Stimulated activated CD4-positive, alpha-beta T cell treated with anti-CD3 and anti-CD28 coated beads, Interleukin-15, amount 100 ng/mL, for 48 hours (primary cell): ENCODE measurements at places on chromosomes 5 and 9.
A peak's percentile ranks its signal among the peaks of the same experiment; 100 is the strongest.

- DNase-seq: no peak
These were observed 314.0 kb upstream of the SMARCA2 start for GRCh38 chr9:1701113-1701512.

- DNase-seq: peak; percentile 36
These were observed 91.8 kb downstream of the PDE6A start for GRCh38 chr5:149852641-149853330.

DNA sequence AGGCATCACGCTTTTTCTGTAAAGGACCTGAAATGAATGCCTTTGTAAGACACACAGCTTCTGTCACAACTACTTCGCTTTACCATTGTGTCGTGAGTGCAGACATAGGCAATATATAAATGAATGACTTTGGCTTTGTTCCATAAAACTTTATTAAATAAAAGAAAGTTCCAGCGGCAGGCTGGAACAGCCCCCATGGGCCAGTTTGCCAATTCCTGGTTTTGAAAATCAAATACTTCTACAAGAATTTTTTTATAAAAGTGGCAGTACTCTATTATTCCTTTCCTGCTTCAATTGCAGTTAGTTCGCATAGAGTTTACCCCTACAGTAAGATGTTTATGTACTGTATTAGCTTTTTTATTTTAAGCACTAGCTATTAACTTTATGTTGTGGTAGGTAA is 53.7 kb downstream of the SRFBP1 start:
- DNase-seq: no peak

- no peak for DNase-seq
These were observed 83.7 kb upstream of the SARDH start for GRCh38 chr9:133821601-133822429.

GRCh38 chr9:6584881-6585597 is 60.5 kb downstream of the GLDC start:
- no peak for DNase-seq

DNA sequence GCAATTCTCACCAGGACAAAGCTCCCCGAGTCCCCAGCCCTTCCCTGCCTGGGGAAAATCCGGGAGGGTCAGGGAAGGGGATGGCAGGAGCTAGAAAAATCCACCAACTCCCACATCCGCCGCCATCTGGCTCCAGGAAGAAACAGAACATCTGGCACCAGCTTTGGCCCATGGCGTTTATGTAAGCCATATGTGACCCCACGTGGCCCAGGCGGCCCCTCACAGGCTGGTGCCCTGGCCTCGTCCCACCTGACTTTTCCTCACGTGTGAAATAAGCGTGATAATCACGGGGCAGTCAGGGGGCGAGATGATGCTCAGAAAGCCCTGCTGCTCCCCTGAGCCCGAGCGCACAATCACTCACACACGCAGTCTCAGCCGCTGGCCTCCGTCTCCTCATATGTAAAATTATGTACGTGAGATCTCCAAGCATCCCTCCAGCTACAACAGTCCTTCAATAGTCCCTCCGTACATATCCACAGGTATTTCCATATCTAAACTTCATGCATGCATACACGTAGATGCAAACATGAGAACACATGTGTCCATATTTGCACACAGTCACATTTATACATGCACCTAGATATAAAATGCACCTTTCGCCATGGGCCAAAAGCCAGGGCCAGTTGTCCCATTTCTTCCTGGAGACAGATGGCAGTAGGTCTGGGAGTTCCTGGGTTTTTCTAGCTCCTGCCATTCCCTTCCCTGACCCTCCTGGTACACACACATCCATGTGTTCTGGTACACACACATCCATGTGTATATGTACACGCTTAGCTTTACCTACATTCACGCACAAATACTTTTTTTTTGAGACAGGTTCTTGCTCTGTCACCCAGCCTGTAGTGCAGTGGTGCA is 28.9 kb downstream of the PLPP7 start:
- DNase-seq: no peak

DNA sequence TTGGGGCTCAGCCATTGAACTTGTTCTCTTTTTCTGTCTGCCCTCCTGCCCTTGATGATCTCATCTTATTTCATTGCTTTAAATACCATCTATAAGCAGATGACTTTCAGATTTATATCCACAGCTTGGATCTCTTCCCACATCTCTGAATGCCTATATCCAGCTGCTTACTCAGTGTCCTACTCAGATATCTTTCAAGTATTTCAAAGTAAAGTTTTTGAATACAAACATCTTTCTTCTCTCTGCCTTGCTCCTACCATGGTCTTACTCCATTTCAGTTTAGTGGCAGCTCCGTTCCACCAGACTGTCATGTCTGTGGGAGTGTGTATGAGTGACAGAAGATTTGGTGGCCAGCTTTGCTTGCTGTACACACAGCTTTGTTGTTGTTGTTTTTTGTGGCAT is 59.7 kb downstream of the ERBIN start:
- DNase-seq: no peak

GRCh38 chr5:173760461-173761177 is 127.5 kb upstream of the CPEB4 start:
- DNase-seq: no peak

GRCh38 chr9:83959061-83959460 is 21.0 kb downstream of the HNRNPK start:
- no peak for DNase-seq

- DNase-seq: no peak
These were observed 44.1 kb downstream of the KIF4B start for GRCh38 chr5:155057626-155058025.

GRCh38 chr9:132241483-132241839 is 79.6 kb downstream of the NTNG2 start:
- no peak for DNase-seq

DNA sequence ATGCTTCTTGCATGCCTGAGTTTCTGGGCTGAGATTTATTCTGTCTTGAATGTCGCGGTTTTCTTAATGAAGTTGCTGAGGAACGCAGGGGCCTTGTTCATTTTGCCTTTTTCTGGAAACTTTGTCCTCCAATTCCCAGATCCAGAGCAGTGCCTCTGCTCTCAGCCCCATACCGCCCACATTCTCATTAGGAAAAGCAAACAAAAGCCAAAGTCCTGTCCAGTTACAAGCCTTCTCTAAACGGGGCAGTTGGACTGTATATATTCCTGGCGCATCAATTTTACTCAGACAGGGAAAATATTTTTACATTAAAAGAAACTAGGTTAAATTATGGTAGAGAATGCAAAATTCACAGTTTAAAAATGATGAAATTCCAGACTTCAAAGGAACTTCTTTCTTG is 1.2 kb upstream of the PSAT1 start:
- DNase-seq: no peak

- no peak for DNase-seq
These were observed 218.5 kb downstream of the PLK2 start for GRCh38 chr5:58241389-58241788.

- DNase-seq: no peak
These were observed 140.7 kb downstream of the MTX3 start for GRCh38 chr5:79850316-79850822.

DNA sequence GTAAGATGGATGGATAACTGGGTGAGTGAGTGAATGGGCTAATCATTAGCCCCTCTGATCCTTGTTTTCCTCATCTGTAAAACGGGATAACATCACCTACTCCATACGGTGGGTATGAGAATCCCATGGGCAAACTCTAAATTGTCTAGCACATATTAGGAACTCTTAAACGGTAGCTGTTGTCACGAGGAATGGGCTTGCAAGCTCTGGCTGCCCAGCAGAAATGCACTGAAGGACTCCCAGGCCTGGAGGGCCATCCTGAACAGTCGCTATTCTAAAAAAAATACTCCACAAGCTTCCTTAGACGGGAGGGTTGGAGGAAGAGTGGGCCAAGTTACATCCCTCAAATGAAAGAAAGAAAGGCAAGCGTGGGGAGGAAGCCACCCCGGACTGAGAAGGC is 711 bp upstream of the POU4F3 start:
- DNase-seq: no peak

DNA sequence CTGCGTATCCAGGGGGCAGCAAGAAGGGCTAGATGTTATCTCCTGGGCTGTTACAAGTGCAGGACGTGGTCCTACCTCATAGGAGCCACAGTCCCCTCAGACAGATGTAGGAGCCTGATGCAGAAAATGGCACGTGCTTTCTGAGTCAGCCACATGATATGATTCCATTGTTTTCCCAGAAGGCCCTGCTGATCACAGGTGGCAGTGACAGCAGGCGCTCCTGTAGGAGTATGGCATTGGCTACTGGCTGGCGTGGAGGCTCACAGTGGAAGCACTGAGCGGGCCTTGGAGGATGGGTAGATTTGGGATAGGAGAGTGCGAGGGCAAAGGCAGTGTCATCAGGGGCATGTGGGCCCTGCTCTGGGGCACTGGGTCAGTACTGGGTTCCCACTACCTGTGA is 21.9 kb downstream of the USP20 start:
- no peak for DNase-seq

GRCh38 chr9:21461377-21461776 is 20.7 kb downstream of the IFNE start:
- DNase-seq: no peak

GRCh38 chr5:90747693-90748092 is 189.1 kb downstream of the ADGRV1 start:
- DNase-seq: no peak

DNA sequence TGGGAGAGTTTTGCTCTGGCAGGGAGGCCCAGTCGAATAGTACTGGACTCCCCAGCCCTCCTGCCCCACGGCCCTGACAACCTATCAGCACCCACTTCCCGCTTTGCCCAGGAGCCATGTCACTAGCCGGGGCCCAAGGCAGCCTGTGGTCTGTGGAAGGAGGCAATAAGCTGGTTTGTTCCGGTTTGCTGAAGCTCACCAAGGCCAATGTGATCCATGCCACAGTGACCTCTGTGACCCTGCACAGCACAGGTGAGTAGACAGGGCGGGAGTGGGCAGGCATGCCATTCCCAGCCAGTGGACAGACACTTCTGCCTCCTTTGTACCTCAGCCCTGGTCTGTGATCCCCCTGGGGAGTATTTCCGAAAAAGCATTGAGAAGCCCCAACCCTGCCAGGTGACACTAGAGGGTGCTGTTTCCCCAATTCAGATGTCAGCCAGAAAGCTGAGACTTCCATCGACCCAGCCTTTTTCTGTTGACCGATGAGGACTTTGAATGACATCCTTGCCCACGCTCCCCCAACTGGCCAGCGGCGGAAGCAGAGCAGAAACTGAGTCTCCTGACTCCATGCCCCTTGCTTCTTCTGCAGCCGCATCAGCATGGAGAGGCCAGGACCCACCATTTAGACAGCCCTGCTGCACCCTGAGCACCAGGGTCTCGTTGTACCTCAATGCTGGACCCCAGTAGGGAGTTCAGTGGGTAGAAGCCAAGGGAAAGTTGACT is 9.6 kb downstream of the PCYOX1L start:
- no peak for DNase-seq

GRCh38 chr5:147560718-147561331 is 51.0 kb upstream of the DPYSL3 start:
- DNase-seq: no peak

GRCh38 chr5:139262742-139263445 is 30.6 kb upstream of the MATR3 start:
- peak; percentile 60 for DNase-seq

- DNase-seq: no peak
These were observed 226.1 kb downstream of the GOLPH3 start for GRCh38 chr5:31948006-31948405.

DNA sequence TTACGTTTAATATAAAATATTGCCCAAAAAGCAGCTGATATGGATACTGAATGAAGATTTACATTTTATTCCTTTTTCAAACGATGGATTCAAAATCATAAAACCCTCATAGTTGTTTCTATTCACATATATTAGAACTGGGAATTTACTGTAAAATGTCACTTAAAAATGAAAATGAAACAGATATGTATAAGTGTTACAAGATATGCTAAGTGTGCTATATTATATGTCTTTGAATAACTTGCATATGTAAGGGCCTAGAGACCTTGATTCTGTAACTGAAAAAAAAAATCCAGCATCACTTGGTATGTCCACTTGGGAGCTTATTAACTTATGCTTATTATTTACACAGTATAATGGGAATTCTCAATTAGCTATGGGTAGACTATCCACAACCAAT is 43.2 kb downstream of the RFX3 start:
- DNase-seq: no peak

DNA sequence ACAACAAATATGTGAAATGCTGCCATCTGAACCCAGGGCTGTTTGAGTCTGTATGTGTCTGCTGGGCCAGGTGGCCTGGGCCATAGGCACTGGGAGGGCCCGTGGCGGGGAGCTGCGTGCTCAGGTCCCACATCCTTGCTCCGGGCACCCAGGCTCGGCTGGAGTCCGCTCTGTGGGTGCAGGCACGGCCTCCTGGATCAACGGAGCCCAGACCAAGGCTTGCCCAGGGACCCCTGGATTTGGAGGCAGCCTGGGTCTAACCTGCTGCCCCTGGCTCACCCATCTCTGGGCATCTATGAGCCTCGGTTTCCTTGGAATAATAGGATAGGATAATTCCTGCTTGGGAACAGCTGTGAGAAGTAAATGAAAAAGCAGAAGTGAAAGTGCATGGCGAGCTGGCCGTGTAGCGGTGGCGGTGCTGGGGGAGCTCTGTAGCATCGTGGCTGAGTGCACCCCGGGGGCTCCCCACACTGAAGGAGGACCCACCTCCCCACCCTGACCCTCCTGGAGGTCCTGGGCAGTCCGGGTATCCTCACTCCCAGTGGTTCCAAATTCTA is 1.2 kb downstream of the CDHR2 start:
- DNase-seq: no peak

DNA sequence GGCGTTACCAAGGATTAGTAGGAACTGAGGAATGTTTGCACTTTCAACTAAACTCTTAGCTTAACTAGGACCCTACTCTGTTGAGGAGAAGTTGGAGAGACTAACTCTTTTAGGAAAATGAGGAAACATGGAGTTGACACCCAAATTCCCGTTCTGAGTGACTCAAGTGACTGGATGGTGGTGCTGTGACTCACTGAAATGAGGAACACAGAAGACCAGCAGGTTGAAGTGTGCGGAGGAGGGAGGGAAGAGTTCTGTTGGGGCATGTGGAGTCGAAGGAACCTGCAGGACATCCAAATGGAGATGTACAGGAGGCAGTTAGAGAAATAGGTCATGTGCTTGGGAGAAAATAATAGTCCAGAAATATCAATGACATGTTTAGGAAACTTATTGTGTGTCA is 8.2 kb downstream of the HEXB start:
- no peak for DNase-seq

- DNase-seq: no peak
These were observed 594.2 kb upstream of the SGCD start for GRCh38 chr5:155732587-155733376.

GRCh38 chr5:88690409-88691229 is 192.4 kb downstream of the MEF2C start:
- peak; percentile 51 for DNase-seq

GRCh38 chr5:40364441-40364840 is 315.3 kb upstream of the PTGER4 start:
- DNase-seq: no peak

- DNase-seq: no peak
These were observed 224.8 kb downstream of the MEF2C start for GRCh38 chr5:88657906-88658775.

DNA sequence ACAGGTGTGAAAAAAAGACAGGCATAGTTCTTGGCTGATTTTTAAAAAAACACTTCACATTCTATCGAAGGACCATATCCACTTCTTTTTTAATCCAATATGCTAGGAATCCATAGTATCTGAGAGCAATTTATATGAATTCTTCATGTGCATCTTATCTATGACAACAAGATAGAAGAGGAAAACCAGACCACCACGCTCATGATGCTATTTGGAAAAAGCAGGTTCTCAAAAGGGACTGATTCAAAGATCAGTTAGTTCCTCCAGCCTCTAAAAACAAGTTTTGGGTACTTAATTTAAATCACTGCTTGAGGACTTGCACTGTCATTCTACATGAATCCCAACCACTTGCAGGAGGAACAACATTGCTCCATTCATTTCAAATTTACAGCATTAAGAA is 6.3 kb downstream of the MEF2C start:
- no peak for DNase-seq

GRCh38 chr9:2242831-2243330 is 227.7 kb downstream of the SMARCA2 start:
- no peak for DNase-seq
